Umbilical cord (tissue), 2 donors: ENCODE measurements at places on chromosomes 11 and 22.

- no peak for DNase-seq
Observed at GRCh38 chr11:118524356-118524755, 2.9 kb upstream of the TTC36 start.

DNA sequence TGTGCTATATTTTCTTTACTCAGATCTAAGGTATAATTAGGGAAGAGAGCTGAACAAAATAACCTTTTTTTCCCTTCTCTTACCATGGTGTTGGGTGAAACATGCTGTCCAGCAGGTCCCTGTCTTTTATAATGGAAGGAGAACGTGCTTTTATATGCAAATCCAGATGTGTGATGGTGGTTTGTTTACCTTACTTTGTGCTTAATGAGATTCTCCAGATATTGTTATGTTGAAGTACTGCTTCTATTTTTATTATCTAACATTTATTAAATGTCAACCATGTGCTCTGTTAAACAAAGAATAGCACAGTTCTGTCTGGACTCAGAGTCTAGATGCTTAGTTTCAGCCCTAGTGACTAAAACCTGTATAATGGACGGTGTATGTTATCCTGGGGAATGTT lies 10.1 kb upstream of the GRIK4 start:
- DNase-seq = no peak

- no peak for DNase-seq
Observed at GRCh38 chr22:23193882-23194281, 13.6 kb downstream of the BCR start.

- no peak for DNase-seq
Observed at GRCh38 chr11:70804139-70804837, 406.0 kb downstream of the CTTN start.

GRCh38 chr22:45083659-45084305 lies 74.0 kb upstream of the PHF21B start:
- DNase-seq = no peak

- DNase-seq = no peak
Observed at GRCh38 chr11:37107415-37107814, 509.4 kb upstream of the RAG2 start.

DNA sequence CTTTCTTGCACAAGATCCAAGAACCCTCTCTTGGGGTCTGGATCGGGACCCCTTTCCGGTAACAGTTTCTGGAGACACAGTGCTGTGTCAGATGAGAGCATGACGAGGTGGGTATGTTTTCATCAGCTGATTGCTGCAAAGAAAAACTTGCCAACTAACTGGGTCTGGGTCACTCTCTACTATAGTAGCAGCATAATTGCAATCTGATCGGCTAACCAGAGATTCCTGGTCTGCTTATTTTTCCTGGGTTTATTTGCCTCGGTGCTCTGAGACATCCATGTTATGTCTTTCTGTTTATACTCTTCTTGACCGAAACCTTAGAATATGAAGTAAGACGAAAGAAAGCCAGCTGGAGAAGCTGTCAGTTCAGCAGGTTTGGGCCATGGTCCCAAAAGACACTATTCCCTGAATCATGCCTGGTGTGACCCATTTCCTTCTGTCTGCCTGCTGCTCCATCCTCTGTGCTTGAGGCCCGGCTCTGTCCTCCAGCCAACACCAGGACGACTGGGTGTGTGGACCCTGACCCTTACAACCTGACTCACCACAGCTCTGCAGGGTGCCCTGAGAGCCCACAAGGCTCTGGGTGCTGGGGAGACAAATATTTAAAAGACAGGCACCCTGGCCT lies 24.1 kb upstream of the CLMP start:
- no peak for DNase-seq

DNA sequence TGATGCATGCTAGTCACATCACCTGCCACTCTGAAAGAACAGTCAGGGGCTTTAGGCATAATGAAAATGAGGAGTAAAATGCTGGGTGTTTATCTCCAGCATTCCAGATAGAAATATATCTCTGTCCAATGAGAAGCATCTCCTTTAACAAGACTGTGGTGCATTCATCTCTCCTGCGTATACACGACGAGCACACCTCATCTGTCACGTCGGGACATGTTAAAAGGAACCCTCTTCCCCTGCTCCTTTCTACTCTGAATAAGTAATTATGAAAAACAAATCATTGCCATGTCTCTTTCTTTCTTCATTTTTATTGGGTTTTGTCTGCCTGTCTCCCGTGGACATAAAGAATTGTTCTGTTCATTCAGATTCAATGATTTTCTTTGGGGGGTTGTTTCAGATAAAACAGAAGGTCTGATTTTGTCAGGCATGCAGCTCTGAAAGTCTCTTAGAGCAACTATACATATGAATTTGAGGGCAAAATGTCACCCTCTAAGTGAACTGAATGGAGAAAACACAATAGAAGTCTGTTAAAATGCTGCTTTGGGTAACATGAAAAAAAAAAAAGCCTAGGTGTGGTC lies 195.0 kb downstream of the MAML2 start:
- DNase-seq = no peak

GRCh38 chr11:111128076-111128870 lies 117.3 kb upstream of the POU2AF2 start:
- DNase-seq = no peak

GRCh38 chr11:45857961-45858474 lies 10.7 kb downstream of the CRY2 start:
- peak; percentile 90 for DNase-seq

DNA sequence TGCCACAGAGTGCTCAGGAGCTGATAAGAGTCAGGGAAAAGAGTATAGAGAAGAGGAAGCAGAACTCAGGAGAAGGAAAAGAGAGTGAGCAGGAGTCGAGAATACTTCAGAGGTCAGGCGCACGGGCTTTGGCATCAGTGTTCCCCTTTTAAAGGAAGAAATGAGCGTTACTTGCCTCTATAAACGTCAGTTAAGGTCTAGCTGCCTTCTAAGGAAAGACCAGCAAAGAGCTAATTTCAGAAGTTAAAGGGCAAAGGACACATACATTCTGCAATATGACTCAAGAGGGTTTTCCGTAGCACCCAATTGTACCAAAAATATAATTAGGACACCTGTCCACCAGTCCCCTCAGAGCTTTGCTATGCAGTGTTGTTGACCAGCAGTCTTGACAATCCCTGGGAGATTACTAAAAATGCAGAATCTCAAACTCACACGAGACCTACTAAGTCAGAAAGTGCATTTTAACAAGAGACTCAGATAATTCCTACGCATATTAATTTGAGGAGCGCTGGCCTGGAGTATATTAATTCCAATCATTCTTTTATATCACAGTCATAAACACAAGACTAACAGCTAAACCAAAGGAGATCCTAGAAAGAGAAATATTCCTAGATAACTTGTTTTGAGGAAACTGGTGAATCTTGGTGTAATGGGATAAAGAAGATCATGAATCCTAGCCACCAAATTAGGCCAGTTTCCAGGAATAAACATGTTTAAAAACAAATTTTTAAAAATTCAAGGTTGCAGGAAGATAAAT lies 249.0 kb downstream of the CADM1 start:
- DNase-seq = no peak

DNA sequence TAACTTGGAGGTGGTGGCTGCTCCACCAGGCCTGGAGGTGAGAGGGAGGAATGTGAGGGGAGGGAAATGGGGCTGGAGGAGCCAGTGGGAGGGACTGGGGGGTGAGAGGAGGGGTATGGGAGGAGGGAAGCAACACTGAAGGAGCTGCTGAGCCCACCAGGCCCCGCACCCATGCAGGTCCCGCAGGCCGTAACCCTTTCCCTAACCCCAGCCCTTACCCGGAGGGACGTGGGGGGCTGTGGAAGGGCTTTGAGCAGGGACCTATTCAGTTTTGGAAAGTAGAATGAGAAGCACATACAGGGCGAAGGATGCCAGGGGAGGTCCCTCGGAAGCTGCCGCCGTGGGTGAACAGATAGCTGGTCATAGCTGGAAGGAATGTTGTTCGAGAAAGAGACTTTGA lies 33.9 kb upstream of the CRYBB3 start:
- DNase-seq = no peak

DNA sequence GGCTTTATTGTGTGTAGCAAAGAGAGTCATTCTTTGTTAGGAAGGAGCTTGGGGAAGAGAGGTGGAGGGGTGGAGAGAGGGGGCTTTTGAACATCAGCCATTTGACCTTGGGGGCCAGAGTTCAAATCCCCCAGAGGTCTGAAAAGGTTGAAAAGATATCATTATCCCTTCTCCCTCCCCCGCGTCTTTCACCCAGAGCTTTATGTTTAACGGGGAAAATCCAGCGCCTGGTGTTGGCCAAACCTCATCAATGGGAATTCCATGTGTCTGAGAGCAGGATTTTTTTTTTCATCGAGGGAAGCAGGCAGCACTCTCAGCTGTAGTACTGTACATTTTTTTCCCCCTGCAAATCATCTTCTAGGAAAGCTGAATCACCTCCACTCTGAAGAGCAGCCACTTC lies 122.4 kb upstream of the HSD17B12 start:
- no peak for DNase-seq

GRCh38 chr11:98183034-98183433 lies 837.7 kb upstream of the CNTN5 start:
- peak; percentile 40 for DNase-seq

DNA sequence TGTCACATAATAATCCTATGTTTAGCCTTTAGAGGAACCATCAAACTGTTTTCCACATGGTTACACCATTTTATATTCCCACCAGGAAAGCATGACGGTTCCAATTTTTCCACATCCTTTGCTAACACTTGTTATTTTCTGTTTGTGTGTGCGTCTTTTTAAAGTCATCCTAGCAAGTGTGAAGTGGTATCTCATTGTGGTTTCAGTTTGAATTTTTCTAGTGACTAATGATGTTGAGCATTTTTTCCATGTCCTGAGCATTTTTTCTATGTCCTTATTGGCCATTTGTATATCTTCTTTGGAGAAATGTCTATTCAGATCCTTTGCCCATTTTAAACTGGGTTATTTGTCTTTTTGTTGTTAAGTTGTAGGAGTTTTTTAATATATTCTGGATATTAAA lies 53.7 kb upstream of the DEPDC7 start:
- DNase-seq = no peak

DNA sequence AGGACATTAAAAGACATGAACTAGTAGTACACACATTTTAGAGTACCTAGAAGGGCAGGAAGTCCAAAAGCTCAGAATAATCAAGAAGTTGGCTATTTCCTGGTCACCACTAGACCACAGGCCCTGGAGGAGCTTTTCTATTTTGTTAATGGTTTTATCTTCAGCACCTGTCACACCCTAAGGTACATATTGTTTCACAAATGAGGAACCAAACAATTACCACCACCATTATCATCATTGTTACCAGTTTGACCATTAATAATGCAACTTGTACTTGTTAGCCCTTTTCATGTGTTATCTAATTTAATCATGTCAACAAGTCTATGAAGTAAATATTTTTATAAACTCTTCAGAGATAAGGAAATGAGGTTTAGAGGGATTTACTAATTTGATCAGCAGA lies 4.9 kb downstream of the MRPL48 start:
- no peak for DNase-seq

GRCh38 chr11:58924230-58924629 lies 15.1 kb upstream of the GLYATL1 start:
- DNase-seq = no peak

DNA sequence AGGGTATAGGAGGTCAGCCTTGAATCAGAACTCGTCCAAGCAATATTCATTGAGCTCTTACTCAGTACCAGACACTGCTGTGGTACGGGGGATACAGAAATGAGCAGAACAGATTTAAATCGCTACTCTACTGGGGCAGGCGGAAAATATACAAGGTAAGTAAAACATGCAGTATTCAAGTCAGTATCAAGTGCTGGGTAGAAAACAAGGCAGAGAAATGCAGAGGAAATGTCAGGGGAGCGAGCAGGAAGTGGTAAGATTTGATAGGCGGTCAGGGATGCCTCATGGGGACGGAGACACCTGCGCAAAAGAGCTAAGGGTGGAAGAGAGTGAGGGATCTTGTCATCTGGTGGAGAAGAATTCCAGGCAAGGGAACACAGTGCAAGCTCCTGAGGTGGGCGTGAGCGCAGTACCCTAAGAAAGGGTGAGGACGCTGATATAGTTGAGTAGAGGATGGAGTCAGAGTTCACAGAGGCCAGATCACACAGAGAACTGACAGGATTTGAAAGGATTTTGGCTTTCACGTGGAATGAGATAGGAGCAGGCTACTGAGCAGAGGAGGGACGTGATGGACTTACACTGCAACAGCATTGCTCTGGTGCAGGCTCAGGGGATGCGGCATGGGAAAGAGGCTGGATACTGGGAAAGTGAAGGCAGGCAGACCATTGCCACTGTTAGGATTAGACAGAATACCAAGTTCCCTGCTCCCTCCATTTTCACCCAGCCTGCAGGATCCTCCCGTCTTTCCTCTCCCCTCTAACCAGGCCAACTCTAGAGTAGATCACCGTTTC lies 35.8 kb downstream of the SC5D start:
- DNase-seq = no peak

- no peak for DNase-seq
Observed at GRCh38 chr11:12470236-12470635, 92.9 kb downstream of the PARVA start.

DNA sequence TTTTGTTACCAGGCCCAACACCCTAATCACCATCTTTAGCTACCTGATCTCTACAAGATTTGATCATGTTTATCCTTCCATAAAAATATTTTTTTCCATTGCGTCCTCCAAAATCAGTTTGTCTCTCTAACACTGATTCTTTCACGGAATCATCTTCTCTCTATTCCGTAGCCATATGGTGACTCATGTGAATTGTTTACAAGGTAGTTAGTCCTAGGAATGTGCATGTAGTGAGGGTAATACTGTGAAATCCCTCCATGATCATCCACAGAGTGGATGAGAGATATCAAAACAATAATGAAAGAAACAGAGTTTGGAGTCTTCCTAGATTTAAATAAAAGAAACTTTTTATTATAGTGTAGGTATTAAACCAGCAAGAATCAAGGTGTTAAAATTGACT lies 230.2 kb downstream of the METTL15 start:
- DNase-seq = no peak

DNA sequence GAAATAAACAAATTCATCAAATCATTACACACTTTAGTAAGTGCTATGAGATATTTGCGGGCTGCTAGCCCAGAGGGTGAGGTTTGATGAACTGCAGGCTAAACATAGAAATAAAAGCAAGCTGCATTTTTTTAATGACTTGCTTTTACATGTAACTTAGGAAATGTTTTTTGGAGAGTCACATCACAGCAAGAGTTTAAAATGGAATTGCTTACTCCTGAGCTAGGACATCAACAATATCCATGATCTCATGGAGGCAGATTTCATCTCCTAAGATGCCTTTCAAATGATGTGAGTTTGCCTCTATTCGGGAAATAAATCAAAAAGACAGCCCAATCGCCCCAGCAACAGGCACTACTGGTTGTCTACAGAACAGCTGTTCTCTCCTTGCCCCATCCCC lies 73.4 kb upstream of the CD44 start:
- DNase-seq = no peak
